Right forelimb (tissue), 1 donor: ENCODE measurements at places on chromosomes 11 and 22.

GRCh38 chr11:597166-597725, 18.5 kb downstream of the IRF7 start:
- no peak for DNase-seq

DNA sequence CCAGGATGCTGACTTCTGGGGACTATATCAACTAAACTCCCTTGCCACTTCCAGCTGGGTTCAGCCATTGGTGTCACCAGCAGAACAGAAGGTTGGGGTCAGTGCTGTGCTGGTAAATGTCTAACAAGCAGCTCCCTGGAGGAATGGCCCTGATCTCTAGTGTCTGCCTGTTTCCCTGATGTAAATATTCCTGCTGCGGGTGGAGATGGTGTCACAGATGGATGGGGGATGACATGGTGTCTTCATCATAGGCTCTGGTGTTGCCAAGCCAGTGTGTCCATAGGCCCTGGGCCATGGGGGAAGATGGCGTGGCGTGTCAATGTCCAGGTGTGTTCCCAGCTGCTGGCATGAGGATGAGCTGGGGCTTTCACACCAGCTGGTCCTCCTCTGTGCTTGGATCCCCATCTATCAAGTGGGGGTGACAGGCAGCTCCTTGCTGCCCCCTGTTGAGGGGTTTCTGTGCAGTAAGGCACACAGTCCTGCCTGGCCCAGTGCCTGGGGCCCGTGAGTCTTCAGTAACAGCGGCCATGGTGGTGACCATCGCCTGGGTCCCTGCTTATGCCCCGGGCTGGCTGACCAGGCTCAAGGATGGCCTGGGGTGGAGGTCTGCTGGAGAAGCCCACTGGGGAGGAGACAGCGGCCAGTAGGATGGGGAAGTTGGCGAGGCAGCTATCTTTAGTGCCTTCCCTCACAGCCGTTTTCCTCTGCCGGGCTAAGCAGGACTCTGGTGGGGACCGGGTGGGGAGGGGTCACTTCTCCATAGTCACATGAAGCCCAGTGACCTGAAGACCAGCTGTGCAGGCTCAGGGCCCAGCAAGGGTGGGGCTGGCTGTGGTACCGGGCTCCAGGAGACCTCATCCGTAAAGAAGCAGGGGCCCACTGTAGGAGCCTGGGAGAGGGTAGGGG, 12.7 kb downstream of the RPL3 start:
- DNase-seq: no peak

DNA sequence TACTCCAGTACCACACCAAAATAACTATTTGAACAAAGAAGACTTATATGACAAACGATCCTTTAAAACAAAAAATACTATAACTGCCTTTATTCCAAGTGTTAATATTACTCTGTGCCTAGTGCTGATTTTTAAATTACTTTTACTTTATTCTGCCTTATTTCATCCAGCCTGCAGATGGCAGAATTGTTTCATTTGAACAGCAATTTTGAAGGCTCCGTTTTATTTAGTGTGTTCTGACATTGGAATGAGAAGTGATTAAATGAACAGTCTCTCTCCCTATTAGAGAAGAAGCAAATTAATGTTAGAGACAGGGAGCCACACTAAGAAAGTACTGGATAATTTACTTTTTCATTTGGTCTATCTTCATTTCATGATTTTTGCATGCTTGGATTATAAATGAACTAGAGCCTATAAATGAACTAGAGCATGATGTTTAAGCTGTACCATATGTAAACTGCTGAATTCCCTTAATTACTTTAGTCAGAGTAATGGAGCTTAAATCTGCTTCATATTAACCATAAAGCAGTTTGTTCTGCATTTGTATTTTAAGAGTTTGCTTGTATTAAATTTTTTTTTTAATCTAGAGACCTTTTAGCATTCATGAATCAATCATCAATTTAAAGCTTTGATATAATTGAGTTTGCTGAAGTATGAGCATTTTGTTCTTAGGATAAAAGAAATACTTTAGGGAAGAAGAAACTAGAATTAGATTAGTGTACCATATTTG, 9.8 kb downstream of the PDHX start:
- no peak for DNase-seq

DNA sequence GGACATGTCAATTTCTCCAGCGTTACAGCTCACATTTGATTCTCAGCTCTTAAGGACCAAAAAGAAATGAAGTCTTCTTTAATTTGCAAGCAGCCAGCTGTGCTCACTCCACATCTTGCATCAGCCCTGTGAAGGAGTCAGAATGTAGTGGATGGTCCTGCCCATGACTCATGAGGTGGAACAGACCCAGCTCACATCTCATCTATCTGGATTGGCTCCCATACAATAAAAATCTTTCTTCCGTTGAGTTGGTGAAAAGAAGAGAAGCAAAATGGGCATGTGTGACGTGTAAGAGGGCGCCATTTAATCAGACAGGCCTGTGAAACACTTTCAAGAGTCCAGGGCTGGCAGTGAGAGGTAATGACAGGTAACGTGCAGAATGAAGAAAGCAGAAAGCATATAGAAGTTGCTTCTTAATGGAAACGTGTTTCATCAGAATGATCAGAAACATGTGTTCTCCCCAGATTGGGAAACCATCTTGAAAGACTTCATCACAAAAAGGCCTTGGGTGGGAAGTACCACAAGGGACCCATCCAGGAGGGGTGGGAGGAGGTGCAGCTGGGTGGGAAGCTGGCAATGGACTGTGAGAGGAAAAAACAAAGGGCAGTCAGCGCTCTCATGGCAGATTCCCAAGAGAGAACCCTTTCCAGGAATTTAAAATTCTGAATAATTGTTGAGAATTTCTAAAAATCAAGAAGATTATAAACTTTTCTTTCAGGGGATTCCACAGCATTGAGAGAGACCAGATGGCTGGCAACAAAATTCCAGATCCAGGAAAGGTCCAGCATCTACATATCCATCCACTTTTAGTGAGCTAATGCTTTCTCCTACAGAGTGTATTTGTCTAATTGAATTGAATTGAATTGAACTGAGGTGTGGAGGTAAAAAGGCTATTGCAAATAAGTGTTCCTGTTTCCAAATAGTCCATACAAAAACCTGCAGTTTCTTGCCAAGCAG, 57.0 kb downstream of the ETS1 start:
- no peak for DNase-seq

DNA sequence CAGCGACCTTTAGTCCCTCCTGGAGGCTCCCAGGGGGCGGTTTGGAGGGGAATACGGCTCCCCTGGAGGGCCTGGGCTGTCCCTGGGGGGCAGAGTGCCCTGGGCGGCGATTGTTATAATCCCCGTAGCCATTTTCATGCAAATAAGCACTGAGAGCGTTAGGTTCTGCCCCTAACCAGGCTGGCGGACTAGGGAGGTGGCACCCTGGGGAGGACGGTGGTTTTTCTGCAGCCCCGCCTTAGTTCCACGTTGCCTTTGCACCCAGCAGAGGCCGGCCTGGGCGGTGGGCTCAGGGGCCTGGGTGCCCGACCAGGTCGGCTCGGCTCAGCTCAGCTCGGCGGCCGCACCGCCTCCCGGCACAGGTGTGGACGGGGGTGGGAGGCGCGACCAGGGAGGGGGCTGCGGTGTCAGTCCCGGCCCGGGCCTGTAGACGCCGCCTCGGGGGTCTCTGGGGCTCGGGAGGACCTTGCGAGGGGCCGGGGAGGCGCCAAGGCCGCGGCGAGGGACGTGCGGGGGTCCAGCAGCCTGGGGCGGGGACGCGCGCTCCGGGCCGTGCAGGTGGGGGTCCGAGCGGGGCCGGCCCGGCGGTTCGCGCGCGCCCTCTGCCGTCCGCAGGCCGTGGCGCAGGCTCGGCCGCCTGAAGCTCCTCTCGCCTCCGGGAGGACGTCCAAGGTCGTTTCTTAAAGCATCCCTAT, 2.3 kb upstream of the DUSP8 start:
- peak; percentile 73 for DNase-seq

DNA sequence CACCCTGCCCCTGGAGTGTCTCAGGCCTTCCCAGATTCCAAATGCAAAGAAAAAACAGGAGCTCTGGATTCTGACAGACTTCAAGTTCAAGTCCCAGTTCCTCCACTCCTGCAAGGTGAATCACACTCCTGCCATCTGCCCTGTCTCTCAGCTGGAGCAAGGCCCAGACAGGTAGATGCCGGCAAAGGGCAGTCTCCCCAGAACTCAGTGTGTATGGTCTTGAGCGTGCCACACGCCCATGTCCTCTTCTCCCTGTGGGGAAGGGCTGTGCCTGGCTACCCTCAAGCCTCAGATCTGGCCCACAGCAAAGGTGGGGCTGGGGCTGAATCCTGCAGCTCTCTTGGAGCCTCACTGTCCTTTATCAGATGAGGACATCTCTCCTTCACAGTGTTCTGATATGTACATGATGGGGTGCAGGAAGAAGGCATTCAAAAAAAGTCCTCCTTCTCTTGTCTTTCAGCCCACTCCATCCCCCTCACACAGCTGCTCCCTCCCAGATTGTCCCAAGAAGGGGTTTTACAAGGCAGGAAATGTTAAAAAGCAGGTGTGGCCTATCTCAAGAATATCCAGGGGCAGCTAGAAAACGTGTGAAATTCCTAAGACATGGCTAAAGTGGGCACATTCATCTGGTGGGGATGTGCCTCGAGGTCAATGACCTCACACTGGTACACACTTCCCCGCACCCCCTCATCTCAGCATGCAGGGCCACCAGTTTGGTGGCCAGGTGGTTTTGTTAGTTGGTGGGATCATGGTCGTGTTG, 27.7 kb upstream of the ARFGAP3 start:
- no peak for DNase-seq
